ENCODE measurements at places on chromosomes 1 and 21.

DNA sequence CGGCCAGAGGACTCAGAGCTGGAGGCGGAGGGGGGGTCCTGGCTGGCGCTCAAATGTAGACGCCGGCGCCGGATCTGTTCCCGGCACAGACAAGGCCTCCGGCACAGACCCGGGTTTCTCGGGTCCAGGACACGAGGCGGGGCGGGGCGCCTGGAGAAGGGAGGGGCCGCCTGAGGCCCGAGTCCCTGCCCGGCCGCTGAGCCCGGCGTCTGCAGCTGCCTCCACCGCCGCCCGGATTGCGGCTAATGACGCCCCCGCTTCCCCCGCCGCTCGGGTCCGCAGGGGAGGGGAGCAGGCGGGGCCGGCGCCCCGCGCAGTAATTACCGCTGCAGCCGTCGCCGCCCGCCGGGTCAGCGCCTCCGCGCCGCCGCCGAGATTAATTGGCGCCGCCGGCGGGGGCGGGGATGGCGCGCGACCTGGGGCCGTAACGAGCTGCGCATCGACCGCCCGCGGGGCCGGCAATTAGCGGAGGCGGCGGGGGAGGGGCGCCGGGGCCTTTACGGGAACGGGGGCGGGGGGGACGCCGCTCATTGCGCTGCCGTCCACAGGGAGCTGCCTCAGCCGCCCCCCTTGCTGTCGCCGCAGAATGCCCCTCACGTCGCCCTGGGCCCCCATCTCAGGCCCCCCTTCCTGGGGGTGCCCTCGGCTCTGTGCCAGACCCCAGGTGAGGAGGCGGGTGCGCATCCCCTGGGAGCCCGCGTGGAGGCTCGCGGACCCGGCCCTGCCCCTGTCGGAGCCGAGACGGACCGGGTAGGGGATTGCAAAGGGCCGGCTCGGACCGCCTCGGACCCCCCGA is 17.3 kb downstream of the NOC2L start:
- DNase-seq: peak; percentile 76

- DNase-seq: no peak
Observed at GRCh38 chr1:36346741-36347370, 23.4 kb upstream of the EVA1B start.

GRCh38 chr1:160579216-160579701 is at the start of gene CD84:
Gene CD84 (minus strand): TSS chr1:160579496. CDS start chr1:160579437, 59 bp downstream.
- no peak for DNase-seq

GRCh38 chr21:43829575-43830119 is 35.4 kb upstream of the AGPAT3 start:
- DNase-seq: no peak

Measured in H54 (cell line).